ENCODE measurements at places on chromosomes 6 and 20.

DNA sequence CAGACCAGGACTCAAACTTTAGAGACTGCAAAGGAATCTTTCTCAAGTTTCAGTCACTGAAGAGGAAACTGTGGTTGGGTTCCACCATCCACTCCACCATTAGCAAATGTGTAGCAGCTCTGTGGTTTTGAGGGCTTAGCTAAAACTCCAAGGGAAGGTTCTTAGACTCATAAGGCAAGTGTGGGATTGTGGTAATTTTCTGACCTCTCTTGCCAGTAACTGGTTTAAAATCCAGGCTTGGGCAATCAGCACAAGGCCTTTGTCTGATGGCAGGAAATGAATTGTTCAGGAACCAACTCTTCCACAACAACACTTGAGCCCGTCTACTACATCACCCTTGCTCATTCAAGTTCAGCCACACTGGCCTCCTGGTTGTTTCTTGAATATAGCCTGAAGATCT, 68.6 kb upstream of the FBXL4 start:
- DNase-seq, result no peak

DNA sequence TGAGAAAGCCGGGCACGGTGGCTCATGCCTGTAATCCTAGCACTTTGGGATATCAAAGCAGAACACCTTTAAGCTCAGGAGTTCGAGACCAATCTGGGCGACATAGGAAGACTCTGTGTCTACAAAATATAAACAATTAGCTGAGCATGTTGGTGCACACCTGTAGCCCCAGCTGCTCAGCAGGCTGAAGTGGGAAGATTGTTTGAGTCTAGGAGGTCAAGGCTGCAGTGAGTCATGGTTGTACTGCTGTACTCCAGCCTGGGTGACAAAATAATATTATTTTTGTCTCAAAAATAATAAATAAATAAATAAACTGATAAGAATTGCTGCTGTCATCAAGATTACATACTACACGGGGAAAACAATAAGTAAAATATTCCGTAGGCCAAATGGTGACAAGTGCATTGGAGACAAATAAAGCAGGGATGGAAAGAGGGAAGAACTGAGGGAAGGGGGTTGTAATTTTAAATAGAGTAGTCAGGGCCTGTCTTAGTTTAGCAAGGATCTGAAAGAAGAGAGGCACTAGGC, 14.0 kb upstream of the TOP1 start:
- no peak for DNase-seq

GRCh38 chr6:26401389-26401986, 587 bp upstream of the BTN3A1 start:
- DNase-seq, result no peak

DNA sequence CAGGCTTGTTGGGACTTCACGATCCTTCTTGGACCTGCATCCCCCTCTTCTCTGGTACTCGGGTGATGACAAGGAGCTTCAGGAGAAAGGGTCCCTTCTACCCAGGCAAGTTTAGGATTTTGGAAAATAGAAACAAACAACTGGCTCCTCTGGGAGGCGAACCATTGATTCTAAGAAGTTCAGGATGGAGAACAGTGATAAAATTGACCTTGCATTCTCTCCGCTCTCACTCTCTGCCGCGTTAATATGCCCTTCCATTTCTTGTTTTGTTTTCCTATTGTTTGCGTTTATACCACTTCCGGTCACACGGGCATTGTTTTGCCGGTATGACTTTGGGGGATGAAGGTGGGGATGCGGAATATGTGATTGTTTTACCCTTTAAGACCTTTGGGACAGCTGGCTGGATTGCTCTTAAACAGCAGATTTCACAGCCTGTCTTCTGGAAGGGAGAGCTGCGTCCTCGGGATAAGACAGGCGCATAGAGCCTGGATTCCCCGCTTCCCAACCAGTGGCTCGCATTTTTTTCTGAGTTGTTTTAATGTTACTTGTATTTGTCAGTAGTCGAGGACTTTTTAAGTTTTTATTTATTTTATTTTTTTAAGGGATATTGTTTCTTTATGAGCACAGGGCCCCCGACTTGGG, 144.3 kb upstream of the ZNF184 start:
- DNase-seq, result no peak

GRCh38 chr20:62219101-62219991, 732 bp downstream of the HRH3 start:
- DNase-seq, result no peak

DNA sequence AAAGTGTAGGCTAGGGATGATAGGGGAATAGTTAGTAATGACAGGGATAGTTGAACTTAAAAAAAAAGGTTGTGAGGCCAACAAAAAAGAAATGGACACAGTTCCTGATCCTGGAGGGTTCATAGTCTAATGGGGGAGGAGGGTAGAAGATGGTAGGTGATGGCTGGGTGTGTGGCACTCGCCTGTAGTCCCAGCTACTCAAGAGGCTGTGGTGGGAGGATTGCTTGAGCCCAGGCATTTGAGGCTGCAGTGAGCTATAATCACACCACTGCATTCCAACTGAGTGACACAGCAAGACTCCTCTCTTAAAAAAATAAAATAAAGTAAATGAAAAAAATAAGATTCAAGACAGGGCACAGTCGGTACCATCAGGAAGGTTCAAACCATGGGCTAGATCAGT, 2.4 kb upstream of the MICB start:
- no peak for DNase-seq

DNA sequence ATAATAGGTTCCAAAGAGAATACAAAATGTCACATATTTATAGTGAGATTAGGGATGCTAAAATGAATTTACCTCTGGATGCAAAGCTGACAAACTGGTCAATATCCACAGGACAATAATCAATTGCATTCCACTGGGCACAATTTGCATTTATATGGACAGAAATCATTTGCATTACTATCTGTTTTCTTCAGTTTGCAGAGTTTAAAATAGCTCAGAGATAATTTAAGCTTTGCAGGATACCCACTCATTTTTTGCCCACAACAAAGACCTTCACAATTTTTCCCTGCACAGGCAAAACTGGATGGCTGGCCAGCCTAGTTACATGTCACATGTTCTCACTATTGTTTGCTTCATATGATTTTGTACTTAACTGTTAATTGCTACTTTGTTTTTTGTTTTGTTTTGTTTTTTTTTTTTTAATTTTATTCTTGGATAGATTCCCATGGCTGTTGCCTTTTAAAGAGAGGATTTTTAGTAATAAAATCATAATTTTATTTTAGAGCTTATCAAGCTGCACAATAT, 483.5 kb downstream of the UTRN start:
- no peak for DNase-seq

DNA sequence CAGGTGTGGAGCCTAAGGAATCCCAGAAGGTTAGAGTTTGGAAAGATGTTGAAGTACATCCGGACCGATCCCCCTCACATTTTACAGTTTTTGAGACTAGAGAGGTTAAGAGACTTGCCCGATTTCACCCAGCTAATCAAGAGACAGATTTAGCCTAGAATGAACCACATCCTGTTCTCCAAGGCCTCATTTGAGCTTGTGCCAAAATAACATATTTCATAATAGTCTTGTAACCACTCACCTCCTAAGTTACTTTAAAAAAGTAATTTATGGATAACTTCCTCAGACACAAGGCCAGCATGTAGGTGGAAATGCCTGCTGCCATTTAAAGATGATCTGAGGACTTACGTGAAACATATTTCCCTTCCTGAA, 39.8 kb upstream of the ARHGAP18 start:
- DNase-seq, result no peak

DNA sequence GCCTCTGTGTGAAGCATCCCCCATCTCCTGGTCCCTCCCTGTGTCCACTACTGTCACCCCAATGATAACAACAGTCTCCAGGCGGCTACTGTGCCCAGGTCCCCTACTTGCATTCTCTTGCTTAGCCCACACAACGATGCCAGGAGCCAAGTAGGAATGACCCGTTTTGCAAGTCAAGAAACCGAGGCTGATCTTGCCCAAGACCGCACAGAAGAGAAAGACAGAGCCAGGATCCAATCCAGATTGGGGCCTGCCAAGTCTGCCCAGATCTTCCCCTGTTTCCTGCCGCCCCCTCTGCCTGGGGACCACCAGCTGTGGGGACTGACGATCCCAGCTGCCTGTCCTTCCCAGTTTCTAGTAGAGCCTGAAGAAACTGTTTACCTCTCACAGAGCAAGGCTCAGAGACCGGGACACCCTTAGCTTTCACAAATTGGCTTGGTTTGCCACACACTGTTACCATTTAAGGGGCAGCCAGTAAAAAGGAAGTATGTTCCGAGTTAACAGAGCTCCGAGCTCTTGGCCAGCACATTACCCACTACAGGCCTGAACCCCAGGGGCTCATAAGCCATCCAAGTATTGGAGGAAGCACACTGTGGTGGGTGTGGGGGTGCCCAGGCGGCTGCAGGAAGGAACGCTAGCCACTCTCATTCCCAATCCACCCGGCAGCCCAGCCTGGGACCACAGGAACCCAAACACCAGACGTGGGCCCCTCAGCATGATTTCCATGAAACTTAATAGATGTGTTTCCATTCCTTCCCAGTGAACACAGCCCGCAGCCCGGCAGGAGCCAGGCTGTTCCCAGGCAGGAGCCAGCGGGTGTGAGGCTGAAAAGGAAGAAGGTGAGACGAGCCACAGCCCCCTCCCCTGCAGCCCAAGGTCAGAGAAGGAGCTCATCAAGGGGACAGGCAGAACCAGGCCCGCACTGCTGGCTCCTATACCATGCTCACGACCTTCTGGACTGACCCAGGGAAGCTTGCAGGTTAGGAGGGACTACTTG, 7.9 kb downstream of the KIAA1755 start:
- no peak for DNase-seq

- DNase-seq, result no peak
These were observed 49.8 kb upstream of the THEMIS start for GRCh38 chr6:127950566-127951145.

DNA sequence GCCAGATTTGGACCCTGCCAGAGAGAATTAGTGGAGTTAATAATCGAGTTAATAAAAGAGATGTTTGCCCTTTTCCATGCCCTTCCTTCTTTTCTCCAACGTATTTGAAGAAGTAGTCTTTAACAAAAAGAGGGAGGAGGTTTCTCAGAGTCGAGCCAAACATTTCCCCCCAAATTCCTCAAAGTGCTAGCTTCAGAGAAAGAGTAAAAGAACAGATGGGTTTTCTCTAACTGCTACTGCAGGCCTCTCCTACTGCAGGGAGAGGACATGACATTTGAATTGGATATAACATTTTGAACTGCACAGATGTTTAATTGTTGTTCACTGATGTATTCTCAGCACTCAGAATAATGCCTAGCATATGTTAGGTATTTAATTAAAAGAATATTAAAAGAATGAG, 25.5 kb downstream of the RWDD2A start:
- DNase-seq, result no peak

- no peak for DNase-seq
These were observed 61.1 kb upstream of the SLC22A16 start for GRCh38 chr6:110537208-110538123.

DNA sequence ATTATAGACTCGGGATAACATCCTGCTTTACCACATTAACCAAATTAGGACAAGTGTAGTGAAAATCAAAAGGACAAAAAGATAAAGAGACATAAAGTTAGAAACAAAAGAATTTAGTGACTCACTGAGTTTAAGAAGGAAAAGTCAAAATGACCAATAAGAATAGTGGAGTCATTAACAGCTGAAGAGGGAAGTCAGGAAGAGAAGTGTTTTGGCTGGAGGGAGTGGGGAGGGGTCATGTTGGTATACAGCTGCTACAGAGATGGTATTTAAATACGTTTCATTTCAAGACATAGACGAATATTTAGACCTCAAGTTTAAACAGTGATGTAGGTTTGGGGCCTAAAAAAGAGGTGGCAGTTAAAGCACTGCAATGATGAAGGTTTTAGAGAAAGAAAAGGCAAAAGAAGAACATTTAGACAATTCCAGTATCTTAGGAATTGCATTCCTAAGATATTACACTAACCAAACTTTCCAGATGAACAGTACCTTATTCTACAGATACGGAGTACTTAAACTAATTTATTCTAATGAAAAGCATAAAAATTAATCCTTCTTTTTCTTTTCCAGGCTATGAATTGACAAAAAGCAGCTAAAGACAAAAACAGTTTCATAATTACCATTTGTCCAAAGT, 10.6 kb downstream of the FKBP5 start:
- DNase-seq, result no peak

DNA sequence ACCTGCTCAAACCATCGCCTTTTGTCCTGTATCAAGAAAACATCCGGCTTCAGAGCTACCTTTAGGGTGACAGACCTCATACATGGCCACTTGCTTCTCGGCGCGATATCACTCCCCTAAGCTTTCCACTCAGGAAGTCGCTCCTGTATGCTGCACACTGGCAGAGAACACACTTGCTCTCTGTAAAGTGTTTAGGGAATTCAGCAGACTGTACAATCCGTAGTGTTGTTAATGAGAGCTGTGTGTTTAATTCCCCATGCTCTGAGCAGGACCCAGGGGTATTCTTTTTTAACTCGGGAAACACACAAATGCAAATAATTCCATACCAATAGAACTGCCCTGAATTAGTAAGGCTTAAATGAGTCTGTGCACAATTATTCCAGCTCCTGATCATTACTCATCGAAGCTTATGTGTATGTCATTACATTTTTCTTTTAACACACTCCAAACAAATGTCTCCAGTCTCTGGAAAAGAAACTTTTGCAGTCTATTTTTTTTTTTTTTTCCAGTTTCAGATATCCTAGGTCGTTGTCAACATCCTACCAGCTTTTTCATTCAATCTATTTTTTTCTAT, 338.7 kb upstream of the ARID1B start:
- DNase-seq, result no peak
